ENCODE measurements at places on chromosomes 1 and 21.

DNA sequence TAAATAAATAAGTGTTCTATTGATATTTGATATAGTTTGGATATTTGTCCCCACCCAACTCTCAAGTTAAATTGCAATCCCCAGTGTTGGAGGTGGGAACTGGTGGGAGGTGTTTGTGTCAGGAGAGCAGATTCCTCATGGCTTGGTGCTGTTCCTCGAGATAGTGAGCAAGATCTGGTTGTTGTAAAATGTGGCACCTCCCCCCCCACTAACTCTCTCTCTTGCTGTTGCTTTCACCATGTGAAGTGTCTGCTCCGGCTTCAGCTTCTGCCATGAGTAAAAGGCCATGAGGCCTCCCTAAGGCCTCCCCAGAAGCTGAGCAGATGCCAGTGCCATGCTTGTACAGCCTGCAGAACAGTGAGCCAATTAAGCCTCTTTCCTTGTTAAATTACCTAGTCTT lies 20.8 kb downstream of the FRRS1 start:
- no peak for DNase-seq

- no peak for DNase-seq
These were observed 4.5 kb downstream of the PARP1 start for GRCh38 chr1:226403201-226404034.

DNA sequence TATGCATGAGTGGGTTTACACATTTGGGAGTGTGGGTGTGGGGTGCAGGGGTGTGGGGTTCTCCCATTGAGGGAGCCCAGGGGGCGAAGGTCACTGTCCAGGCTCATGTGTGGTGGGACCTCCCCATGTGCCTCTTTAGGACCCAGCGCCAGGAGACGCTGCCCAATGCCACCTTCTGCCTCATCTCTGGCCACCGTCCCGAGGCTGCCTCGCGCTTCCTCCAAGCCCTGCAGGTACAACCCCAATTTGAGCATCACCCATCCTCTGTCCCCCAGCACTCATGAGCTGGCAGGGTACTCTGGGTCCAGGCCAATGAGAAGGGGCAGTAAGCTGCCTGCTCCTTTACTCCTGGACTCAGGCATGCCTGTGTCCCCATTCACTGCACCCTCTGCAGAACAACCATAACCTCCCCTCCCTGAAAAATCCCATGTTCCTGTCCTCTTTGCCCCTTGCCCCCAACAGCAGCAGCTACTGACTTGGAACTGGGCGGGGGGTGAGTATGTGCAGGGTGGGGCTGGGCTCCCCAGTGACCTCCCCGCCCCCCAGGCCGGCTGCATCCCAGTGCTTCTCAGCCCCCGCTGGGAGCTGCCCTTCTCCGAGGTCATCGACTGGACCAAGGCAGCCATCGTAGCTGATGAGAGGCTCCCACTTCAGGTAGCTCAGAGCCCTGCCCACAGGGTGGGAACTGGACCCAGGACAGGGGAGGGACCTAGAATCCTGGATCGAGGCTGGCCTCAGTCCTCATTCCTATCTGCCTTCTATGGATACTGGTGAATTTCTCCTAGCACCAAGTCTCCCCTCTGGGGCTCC lies 7.7 kb downstream of the EXTL1 start:
- no peak for DNase-seq

- no peak for DNase-seq
These were observed 44.8 kb downstream of the CDKN2C start for GRCh38 chr1:51014878-51015277.

- DNase-seq: no peak
These were observed 329.4 kb downstream of the KIF26B start for GRCh38 chr1:245484176-245484575.

DNA sequence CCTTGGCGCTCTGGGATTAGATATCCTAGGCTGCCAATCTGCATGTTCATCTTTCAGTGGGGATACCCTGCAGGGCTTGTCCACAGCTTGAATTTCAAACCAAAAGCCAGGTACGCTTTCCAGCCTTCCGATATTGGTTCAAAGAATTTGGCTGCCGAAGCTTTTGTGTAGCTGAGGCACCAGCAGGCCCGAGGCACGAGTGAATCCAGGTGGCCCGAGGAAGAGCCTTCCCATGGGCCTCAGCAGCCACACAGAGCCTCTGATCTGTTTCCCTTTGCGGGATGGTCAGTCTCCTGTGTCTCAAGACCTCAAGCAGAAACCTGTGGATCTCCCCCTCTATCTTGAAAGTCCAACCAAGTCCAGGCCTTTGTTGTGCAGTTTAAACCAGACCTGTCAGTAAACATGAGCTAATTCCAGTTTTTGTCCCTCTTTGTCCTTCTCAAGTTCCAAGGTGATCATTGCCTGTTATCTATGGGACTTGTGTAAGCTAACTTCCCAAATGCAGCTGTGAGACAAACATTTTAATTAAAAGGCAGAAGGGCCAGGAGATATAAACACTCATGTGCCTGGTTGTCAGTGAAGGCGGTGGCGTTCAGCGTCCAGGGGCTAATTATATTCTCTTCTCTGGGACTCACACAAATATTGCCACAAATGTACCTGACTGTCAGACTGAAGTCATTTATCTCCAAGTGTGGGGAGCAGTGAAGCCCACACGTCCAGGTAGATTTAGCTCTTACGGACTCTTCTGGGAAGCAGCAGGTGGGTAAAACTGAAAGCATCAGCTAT lies 30.6 kb downstream of the VANGL1 start:
- no peak for DNase-seq

- no peak for DNase-seq
These were observed 57.8 kb upstream of the BCAR3 start for GRCh38 chr1:93739472-93739871.

- DNase-seq: no peak
These were observed 135.9 kb downstream of the SLC30A10 start for GRCh38 chr1:219792337-219793021.

DNA sequence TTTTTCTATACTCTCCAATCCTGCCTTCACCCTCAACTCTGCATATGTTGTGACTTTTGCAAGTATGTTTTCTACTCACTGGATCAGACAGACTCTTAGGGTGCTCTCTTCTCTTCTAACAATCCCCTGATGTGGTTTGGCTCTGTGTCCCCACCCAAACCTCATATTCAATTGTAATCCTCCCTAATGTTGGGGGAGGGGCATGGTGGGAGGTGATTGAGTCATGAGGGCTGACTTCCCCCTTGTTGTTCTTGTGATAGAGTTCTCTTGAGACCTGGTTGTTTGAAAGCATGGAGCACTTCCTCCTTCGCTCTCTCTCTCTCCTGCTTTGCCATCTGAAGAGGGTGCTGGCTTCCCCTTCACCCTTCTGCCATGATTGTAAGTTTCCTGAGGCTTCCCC lies 148.9 kb upstream of the IGSF21 start:
- DNase-seq: no peak

- DNase-seq: no peak
These were observed 19.4 kb downstream of the CC2D1B start for GRCh38 chr1:52346653-52347052.

DNA sequence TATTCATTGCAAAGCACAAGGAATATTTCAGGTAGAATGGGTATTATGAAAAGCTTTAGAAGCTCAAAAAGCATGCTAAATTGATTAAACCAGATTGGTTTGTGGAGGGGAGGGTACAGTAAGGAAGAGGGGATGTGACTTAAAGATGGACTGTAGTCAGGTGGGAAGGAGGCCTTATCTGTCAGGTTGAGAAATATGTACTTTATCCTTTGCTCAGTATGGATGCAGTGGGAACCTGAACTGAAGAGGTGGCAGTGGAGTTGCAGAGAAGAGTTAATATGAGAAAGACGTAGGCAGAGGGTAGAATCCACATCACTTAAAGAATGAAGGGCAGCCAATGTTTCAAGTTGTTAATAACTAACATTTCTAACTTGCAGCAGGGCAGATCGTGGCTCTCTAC lies 44.1 kb downstream of the SNX7 start:
- no peak for DNase-seq

DNA sequence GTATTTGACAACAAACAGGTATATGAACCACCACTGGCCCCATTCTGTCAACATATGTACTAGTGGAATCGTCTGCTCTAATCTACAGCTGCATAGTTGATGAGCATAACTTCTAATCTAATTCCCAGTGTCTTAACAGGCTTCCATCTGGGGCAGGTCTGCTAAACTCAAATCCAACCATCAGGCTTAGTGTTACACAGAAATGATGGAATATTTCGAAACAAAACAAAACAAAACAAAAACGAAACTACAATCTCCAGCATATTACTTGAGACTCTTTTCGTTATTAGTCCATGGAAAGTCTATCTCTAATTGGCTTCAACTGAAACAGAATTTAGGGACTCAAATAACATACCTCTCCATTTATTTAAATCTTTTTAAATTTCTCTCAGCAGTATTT lies 37.6 kb downstream of the DIPK1A start:
- DNase-seq: no peak

DNA sequence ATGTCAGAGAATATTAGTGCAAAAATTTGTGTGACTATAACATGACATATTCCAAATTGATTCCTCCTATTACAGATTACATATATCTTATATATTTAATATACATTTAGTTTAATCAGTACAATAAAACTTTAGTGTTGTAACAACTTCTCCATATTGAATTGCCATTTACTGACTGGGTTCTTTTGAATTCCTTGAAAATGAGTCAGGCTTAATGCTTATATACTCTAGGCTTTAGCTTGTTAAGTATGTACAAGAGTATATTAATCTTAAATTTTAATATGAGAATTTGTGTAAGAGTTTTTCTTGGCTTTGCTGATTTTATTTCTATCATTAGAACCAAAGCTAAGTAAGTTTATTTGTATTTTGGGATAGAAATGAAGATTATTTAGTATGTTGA lies 40.3 kb downstream of the XPR1 start:
- no peak for DNase-seq

GRCh38 chr1:33055210-33056008 lies 18.7 kb upstream of the AK2 start:
- peak; percentile 52 for DNase-seq

- no peak for DNase-seq
These were observed 31.3 kb downstream of the PLXNA2 start for GRCh38 chr1:208212893-208213292.

All from posterior cingulate gyrus (tissue), 11 donors.